NCI-H1417 treated with DMSO at 0.1 percent for 48 hours (cell line): ENCODE measurements at places on chromosomes 11 and 22.

DNA sequence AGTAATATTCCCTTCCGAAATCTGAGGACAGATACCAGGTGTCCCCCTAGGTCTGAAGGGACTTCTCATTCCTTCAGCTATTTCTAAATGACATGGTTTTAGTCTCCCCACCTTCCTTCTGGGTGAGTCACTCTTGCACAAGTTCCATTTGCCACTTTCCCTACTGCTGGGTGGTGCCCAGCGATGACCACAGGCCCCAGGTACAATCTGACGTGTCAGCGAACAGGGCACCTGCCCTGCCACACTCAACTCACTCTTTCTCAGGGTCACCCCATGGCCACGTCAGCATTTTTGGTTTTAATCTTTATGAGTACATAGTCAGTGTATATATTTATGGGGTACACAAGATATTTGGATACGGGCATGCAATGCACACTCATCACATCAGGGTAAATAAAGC is 17.2 kb downstream of the POU2AF1 start:
- DNase-seq: no peak

DNA sequence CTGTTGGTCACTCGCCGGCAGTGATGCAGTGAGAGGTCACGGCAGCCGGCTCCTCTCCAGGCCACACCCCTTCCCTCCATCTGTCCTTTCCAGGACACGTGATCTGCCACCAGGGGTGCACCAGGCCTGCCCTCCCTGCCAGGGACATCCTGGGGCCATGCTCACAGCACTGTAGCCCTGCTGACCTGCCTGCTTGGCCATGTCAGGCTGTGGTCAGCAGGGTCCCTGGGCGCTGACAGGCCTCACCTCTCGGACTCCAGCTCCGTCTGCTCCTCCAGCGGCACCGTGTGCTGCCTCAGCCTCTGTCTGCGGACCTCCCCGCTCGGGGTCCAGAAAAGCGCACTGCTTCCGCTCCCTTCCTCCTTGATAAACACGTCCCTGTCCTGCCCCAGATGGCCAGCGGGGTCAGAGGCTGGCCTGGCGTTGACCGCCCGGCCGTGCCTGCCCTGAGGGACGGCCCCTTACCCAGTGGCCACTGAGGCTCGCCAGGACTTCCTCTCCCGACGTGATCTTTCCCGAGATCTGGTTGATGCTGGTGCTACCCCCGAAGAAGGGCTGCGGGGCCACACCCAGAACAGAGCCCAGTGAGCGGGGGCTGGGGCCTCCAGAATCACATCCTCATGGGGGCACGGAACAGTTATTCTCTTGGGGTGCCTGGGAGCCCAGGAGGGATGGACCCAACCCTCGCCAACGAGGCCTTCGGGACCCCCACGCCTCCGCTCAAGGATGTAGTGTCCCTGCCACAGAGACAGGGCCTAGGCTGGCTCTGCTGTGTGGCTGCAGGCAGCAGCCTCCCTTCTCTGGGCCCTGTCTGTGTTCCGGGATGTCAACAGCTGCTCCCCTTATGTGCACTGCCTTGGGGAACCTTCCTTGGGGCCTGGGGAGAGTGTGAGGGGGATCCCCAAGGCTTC is 36.3 kb upstream of the CARS1 start:
- no peak for DNase-seq

DNA sequence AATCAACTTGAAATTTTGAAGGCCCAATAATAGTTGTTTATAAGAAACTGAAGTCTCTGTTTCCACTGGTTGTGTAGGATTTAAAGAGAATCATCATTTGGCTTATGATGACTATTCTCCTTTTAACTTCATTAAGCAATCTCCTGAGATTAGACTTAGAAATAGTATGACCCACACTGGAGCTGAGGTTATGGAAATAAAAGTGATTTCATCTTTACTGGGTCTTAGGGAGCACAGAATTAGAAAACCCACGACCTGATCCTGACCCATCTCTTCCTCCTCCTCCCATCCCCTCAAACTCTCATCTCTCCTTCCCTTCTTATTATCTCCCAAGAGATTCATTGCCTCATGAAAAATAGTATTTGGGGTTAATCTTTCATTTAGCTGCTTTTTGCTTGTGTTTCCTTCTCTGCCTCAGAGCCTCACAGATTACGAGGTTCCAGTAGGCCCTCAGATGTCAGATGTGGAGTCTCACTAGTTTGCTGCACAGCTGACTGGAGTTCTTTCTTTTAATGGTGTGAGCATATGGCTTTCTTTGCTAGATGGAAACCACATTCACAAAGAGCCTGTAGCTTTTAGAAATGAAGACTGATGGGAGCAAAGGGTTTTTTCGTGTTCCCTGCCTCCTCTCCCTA is 85.0 kb downstream of the ALX4 start:
- no peak for DNase-seq

DNA sequence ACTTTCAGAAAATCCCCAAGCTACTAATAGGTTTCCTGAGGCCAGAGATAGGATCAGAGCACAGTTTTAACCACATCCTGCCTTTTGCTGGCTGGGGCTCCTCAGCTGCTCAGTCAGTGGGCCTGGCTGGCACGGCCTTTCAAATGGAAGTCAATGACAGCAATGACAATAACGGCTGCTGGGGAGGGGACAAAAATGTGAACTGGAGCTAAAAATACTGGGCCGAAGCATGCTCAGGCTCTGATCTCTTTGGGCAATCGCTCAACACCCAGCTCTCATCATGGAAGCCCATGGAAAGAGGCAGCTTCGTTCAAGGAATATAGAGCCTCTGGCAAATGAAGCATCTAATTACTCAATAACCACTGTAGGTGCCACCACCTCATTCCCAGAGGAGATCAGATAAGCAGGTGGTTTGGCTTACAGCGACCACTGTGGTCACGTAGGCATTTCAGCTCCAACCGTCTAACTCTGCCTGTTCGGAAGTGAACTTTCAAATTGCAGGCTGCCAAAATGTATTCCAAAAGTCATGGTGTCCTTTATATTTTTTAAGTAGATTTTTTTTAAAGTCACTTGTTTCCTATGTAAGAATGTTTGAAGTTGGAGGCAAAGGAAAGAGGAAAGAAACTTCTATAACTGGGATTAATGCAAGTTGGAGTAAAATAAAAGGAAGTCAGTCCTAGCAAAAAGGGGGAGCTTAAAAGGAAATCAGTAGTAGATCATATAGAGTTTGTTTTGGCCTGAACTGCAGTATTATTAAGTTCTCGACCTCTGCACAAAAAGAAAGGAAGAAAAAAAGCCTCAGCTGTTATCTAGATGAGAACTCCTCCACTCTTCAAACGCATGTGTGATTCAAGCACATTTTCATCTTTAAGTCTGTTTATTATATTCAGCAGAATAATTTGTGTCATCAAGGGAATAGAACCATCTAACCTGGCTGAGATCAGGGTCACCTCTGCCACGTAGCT is 14.1 kb downstream of the WT1 start:
- no peak for DNase-seq

GRCh38 chr11:50182486-50182885 is 149.8 kb downstream of the OR4C45 start:
- DNase-seq: no peak

GRCh38 chr11:114386131-114386530 is 14.2 kb downstream of the C11orf71 start:
- DNase-seq: no peak

DNA sequence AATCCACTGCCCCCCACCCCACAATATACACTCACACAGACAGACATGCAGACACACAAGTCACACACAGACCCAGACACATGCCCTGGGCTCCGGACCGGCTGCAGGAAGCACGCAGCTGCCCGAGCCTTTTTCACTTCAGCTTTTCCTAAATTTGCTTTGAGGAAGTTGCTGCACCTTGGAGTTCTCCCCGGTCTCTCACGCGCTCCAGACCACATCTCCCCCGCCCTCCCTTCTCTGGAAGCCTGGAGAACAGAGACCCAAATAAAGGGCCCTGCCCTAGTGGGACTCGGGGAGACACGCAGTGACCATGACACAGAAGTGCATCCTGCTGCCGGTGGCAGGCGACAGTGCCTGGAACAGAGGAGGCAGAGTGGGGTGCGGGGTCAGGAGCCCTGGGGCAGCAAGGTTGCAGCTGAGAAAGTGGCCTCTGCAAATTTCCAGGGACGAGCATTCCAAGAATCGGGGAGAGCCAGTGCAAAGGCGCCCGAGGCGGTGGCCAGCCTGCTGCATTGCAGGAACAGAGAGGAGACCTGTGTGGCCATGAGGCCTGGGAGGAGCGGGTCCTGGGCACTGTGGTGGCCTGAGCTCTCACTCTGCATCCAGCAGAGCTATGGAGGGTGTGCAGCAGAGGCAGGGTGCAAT is 19.1 kb downstream of the RPL3 start:
- no peak for DNase-seq

DNA sequence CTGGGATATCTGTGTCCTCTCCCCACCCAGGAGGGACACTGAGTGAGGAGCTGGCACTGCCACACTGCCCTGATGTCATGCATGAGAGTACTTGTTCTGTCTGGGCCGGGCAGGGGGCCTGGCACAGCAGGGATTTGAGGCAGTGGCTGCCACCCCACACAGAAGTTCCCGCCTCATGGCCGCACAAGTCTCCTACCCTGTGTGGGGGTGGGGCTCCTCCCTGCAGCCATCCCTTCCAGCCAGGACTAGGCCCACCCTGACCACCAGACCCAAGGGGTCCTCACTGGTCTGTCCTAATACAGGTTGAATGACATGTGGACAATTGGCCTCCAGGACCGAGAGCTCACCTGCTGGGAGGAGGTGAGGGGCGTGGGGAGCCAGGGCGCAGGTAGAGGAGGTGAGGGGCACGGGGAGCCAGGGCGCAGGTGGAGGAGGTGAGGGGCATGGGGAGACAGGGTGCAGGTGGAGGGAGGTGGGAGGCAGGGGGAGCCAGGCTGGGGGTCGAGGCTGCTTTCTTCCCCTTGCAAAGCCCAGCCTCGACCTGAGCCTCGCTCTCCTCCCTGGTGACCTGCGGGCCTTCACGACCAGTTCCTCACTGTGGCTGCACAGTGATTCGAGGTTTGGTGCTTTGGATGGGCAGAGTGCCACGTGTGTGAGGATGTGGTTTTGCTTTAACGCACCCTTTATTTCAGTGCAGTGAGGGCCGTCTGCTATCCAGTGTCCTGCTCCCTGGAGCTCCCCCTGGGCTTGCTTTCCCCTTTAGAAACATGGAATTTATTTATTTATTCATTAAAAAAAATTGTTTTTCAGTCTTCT is 7.4 kb downstream of the LZTR1 start:
- no peak for DNase-seq

- DNase-seq: no peak
Observed at GRCh38 chr22:33018232-33018864, 39.8 kb downstream of the SYN3 start.

DNA sequence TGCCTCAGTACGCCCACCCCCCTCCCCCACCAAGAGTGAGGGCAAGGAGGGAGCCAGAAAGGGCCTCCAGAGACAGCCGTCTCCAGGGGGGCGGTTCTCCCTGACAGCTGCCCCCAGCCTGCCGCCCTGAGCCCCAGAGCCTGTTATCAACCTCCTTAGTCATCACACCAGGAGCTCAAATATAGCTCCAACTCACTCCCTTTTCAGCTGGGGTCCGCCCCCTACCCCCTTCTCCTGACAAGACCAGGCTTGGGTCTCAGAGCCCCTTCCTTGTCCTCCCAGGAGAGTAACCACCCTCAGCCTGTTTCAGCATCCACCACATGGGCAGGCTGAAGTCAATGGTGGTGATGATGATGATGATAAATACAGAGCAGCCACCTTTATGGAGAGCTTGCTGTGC is 2.5 kb upstream of the INPP5J start:
- DNase-seq: no peak

- DNase-seq: no peak
Observed at GRCh38 chr11:112229746-112230433, 3.7 kb downstream of the PTS start.

DNA sequence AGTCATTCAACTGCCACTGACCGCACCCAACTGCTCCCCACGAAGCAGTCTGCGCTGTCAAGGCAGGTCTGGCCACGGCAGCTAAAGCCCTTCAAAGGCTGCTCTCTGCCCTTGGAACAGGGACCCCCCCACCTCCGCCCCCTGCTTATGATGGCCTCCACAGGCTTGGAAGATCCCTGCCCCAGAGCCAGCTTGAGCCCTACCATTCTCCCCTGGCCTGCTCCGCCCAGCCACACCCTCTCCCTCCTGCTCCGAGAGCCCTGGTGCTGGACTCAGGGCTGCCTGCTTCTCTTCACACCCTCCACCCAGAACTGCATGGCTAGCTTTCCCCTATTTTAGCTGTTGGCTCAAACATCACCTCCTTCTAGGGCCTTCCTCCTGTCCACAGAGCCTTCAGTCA is 19.0 kb downstream of the ZMAT5 start:
- DNase-seq: no peak

GRCh38 chr11:102850973-102851745 is 7.8 kb upstream of the MMP3 start:
- DNase-seq: no peak

GRCh38 chr11:65352783-65353182 is 1.8 kb upstream of the TIGD3 start:
- no peak for DNase-seq

DNA sequence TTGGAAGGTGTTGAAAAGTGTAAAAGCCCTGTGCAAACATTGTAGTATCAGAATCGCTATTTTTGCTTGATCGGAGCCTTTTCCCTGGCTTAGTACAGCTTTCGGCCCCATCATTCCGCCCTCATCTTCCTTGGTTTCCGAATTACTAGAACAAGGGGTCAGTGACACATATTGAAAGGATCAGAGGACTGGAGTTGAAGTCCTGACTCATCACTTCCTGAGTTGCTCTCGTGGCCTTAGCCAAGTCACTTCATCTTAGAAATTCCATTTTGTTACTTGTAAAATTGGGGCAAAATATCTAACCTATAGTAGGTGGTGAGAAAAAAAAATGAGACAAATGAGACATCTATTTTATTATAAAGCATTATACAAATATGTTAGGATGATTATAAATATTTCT is 375.0 kb downstream of the NTM start:
- DNase-seq: no peak

DNA sequence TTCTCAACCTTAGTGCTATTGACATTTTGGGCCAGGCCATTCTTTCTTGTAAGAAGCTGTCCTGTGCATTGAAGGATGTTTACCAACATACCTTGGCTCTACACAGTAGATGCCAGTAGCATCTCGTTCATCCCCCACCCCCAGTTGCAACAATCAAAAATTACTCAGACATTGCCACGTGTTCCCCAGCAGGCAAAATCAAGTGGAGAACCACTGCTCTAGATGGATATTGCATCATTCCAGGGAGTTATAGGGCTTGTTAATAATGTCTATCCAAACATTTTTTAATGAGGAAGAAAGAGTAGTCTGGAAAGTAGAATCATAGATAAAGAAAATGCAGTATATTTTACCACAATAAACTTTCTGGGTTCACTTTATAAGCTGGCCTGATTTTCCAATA is 64.1 kb downstream of the PRMT3 start:
- no peak for DNase-seq

- no peak for DNase-seq
Observed at GRCh38 chr22:23383491-23384361, 196.4 kb downstream of the IGLL1 start.

- DNase-seq: no peak
Observed at GRCh38 chr11:68460741-68461574, at the start of gene PPP6R3. Gene PPP6R3, plus strand, starts transcription at chr11:68460752. Its CDS starts 76,913 bp downstream, at chr11:68537665.

- DNase-seq: no peak
Observed at GRCh38 chr11:119000906-119001305, 3.0 kb downstream of the CENATAC start.
